Cortex of kidney (tissue), 1 donor: ENCODE measurements at places on chromosomes 2 and 18.

DNA sequence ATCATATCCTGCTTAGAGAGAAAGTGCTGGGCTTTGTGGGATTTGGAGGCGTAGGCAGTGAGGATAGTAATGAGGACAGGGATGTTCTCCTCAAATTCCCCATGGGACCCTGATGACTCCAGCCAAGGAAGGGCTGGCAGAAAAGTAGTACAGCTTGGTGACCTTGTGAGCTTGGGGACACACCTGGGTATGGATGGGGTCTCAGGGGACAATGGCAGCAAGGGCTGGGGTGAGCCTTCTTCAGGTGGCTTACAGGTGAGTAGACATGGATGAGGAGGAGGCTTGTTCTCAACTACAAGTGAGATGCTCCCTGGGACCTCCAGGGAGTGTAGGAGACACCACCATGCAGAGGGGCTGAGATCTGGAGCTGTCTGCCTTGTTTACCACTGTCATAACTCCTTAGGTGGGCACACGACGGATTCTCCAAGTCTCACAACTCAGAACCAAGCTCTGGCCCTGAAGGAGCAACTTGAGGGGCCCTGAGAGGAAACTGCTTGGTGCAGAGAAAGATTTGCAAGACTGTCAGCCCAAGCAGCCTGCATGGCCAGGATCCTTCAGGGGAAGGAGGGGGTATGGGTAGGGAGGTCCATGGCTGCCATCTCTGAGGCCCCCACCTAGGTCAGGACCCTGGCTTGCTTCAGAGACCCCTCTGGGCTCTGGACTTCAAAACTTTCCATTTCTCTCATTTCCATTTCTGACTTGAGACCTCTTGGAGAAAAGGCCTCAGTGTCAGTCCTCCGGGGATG is 262.8 kb downstream of the DYSF start:
- DNase-seq: no peak

- no peak for DNase-seq
These were observed 32.6 kb upstream of the COPS8 start for GRCh38 chr2:237053066-237053465.

- DNase-seq: no peak
These were observed 2.3 kb upstream of the GDF7 start for GRCh38 chr2:20664431-20665242.

GRCh38 chr18:13357289-13357688 is 138.7 kb downstream of the LDLRAD4 start:
- DNase-seq: no peak

GRCh38 chr2:237576974-237577373 is 10.6 kb downstream of the PRLH start:
- no peak for DNase-seq

DNA sequence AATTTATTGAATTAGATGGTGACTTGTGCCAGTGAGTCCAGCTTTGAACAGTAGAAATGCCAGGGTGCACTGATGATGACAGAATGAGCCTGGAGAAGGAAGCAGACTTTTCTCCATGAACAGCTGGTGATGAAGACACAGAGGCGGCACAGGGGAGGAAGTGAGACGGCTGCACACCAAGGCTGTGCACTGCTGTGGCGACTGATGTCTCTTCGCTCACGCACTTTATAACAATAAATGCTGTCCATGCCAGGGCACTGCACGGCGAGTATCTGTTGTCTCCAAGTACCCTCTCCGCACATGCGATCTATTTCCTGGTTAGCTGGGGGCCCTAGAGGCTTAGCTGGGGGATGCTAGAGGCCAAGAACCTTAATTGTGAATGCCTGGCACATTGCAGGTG is 175.2 kb downstream of the TMEM200C start:
- DNase-seq: no peak

- no peak for DNase-seq
These were observed 549.4 kb downstream of the NYAP2 start for GRCh38 chr2:225948903-225949302.

DNA sequence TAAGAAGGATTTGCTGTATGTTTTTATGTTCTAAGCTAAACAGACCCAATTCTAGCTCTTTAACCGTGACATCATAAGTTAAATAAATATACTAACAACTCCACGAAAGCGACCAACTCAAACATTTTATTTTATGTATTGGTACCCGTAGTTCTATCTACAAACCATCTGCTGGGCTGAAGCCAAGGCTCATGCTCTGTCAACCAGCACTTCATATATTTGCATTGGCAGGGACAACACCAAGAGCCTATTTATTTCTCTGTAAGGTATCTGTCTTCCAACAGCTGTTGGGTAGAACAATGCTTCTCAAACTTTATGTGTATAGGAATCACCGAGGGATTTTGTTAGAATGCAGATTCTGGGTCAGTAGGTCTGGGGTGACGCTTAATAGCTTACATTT is 64.5 kb downstream of the PID1 start:
- no peak for DNase-seq
